ENCODE measurements at places on chromosomes 5 and 9.
A peak's percentile ranks its signal among the peaks of the same experiment; 100 is the strongest.

DNA sequence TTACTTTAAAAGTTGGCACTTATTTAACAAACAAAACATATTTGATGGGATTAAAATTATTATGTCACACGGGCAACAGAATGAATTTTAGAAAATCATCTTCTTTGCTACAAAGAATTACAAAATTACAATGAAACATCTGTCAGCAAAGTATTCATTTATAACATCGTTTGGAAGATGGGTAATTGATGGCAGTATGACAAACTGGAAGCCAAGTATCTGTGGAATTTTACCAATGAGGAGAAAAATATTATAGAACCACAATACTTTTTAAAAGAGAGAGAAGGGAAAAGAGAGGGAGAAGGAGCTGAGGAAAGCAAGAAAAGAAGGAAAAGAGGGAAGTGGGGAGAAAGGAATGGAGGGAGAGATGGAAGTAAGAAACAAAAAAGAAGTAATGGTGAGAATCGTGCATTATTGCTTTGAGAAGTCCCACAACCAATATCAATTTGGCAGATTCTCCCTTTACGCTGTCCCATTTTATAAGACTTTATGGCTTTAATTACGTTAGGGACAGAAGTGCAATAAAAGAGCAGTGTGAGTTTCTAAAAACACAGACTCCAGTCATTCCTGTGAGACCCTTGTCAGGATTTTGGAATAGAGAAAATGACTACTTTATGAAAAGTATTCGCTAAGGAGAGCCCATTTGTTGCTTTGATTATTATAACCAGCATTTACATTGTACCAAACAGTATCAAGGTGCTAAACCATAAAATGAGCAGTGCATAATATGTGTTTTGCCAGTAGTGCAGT lies 76.7 kb downstream of the LURAP1L start:
- no peak for DNase-seq

DNA sequence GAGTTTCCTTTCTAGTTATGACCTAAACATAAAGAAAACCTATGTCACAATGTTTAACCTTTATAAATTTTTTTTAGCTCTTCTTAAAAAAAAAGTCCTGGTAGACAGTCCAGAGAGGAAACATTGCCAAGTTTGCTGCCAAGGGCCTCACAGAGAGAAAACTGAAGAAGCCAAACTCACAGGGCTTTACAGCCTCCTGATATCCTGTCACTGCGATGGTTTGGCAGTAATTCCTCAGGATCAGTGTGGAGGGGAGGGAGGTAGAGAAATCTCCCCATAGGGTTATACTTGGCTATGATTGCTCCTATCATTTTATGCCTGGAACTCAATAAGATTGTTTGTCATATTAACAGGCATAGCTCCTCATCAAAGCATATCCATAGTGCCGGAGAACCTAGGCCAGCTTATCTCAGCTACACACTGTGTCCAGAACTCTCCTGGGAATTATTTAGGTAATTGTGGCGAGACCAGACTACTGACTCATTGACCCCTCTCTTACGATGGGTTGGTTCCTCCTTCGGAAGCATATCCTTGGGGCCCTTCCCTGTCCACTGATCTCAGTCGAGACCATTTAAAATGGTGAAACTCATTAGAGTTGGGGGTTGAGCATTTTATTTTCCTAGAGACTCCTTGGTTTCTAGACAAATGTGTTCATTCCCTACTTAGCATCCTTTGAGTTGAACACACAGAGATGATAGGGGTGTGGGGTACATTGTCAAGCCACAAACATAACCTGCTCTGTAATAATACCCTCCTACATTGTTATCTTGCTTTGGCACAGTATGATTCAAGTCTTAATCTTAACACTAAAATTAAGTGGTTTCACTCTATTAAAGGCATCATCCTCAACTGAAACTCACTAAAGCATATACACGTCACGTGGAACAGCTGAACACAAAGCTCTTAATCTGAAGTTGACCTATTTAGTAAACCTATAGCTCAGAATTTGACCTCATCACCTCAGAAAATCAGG lies 53.4 kb upstream of the TMC1 start:
- no peak for DNase-seq

- DNase-seq: no peak
These were observed 587.6 kb upstream of the CDH18 start for GRCh38 chr5:20575571-20575970.

DNA sequence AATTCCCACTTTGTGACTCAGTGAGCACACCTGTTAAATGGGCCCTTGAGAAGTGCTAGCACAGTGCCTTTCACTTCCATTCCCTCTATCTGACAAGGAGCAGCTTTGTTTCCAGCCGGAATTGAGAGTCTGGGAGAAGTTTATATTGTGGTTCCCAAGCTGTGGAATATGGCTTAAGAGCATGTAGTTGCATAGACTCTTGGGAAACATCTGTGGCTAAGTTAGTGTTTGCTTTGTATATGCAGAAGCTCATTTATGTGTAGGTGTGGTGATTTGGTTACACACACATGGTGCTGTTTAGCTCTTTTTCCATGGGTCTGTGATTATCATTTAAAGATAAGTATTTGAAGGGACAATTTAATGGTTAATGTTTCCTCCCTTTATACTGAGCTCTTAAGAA lies 110.5 kb upstream of the HMHB1 start:
- no peak for DNase-seq

DNA sequence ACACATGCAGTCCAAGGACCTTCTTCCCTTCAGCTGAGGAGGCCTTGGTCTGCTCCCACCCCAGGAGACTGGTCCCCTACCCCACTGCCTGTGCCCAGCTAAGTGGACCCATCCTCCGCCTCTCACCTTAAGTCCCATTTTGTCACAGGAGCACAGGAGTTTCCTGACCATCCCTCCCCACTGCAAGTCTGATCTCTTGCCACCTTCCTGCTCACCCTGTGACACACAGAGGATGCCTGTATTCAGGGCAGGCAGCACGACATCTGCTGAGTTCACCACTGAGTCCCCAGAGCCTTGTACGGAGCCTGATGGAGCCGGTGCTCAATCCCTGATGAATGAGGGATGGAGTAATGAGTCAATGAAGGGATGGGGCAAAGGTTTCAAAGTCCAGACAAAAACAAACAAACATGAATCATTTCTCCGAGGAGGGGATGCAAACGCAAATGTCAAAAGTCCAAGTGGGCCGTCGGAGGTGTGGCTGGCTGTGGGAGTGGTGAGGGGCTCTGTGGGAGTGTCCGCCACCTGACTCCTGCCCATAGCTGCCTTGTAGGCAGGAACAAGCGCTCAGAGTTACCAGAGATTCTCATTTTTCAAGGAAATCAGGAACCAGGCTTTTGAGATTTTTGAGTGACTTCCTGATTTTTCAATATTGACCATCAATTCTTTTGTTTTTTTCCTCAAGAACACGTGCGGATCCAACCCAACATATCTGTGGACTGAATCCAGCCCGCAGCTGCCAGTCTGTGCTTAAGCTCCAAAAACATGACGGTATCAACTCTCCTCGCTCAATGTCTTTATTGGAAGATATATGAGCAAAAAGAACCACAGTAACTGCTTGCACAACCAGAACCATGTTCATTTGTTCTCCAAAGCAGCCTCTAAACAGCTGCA lies 4.4 kb downstream of the RAPGEF1 start:
- DNase-seq: no peak

GRCh38 chr9:121844098-121844497 lies 192.7 kb downstream of the DAB2IP start:
- no peak for DNase-seq

DNA sequence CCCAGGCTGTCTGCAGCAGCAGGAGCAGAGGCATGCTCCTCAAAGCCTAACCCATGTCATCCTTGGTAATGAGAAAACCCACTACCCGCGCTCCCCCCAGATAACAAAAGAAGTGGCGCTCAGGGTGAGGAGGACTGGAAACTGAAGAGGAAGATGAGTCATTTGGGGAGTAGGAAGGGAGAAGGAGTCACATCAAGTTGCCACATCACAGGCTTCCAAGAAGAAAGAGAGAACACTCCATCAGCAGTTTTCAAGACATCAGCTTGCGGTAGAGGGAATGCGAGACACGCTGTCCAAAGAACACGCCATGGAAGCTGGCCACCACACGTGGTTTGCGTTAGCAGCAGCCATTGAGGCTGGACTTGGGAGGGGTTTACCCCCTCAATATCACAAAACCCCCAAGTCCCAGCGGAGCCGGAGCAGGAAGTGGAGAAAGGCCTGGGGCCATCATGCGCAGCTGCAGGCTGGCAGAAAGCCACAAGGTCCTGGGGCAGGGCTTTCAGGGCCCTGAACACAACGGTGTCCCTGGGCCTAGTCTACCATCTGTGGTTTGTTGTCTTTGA lies 41.5 kb downstream of the SH3PXD2B start:
- peak; percentile 92 for DNase-seq

Data from left hindlimb (tissue), 1 donor.